ENCODE measurements at places on chromosomes 6 and 20. TPM values are rescaled to one million over a fixed set of nuclear protein-coding genes. Genes with fewer than 3 reads are reported as not detected.

Gene PRDM13
- total RNA-seq = not detected

Gene MPIG6B
- 0.26 TPM for total RNA-seq

Gene COL19A1
- 1.7 TPM for total RNA-seq

Gene IL17A
- not detected for total RNA-seq

Gene CST1
- not detected for total RNA-seq

Gene COL9A1
- 0.47 TPM for total RNA-seq

Gene RIPPLY2
- total RNA-seq = 0.86 TPM

Gene BPIFB4
- total RNA-seq = not detected

Gene NOX3
- not detected for total RNA-seq

- no peak for DNase-seq
Measured at GRCh38 chr6:26455357-26455970, 2.3 kb upstream of the BTN2A1 start.

DNA sequence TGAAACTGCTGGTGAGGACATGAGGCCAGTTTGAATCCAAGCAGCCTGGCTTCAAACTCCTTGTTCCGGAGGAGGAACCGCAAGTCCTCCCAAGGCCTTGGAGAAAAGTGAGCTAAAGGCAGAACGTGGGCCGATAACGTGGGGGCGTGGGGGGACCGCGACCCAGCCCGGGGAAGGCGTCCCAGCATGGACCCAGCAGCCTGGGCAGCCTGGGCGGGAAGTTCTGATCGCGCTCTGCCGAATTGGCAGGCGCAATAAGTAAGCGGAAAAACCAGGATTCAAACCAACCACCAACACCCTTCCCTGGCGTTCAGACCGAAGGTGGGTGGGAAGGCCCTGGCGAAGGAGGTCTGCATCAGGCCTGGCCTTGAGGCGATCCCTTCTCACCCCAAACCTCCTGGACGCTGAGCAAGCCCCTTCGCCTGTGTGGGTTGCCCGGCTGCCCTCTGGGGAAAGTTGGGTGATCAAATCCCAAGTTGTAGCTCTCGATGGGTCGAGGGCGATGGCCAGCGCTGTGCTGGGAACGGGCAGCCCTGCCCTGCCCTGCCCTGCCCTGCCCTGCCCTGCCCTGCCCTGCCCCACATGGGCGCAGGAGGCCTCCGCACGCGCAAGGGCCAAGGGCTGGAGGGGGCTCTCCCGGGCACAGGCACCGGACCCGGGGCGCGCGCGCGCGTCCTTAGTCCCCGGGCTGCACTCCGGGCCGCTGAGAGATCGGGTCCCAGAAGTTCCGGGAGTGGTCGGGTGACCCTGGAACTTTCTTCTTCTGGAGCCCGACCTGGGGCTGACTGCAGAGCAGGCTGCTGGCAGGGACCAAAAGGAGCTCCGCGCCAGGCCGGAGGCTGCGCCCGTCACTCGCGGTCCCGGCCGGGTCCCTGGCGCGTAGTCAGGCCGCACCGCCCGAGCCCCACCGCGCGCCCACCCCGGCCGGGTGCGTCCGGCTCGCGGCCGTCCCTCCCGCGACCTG lies 637 bp upstream of the SLC22A3 start:
- no peak for DNase-seq

DNA sequence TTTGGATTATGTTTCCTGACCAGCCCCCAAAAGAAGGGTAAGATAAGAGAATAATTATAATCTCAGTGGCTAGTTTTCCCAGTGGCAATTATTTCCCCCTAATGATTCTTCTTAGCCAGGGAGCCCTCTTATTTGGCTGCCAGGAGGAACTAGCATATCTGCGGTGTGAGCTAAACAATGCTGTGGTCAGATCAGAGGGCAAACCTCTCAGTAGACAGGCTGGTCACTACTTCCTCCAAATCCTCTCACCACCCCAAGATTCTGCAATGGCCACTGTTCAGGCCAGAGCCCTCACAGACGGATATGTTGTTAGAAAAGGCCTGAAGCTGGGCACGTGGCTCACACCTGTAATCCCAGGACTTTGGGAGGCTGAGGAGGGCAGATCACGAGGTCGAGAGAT lies 273.4 kb upstream of the SASH1 start:
- no peak for DNase-seq

- no peak for DNase-seq
Measured at GRCh38 chr20:37535443-37536132, 7.9 kb upstream of the BLCAP start.

DNA sequence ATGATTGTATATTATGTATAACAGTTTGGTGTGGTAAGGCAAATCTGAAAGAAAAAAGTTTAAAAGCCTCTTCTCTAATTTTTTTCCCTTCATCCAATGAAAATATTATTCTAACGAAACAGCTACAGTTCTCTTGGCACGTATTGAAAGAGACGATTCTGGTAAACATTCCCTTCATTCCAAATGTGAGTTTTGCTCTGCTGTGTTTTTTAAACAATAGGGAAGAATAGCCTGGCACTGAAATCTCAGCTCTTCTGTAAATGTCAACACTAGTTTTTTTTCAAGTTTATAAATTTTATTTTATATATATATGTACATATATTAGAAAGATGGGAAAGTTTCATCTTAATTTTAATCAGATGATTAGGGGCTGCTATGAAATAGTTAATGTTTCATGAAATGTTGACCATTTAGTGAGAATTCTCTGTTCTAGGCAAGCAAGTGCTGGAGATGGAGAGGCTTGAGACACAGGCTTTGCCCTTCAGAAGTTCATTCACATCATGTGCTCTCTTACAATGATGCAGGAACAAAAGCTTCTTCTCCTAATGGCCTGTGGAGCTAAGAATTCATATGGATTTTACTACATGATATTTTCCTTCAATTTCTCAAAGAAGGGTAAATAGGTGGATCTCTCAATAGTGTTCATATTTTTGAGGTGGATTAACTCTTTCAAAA lies 4.1 kb downstream of the PAQR8 start:
- no peak for DNase-seq

GRCh38 chr6:119210596-119210995 lies 132.1 kb upstream of the FAM184A start:
- no peak for DNase-seq

DNA sequence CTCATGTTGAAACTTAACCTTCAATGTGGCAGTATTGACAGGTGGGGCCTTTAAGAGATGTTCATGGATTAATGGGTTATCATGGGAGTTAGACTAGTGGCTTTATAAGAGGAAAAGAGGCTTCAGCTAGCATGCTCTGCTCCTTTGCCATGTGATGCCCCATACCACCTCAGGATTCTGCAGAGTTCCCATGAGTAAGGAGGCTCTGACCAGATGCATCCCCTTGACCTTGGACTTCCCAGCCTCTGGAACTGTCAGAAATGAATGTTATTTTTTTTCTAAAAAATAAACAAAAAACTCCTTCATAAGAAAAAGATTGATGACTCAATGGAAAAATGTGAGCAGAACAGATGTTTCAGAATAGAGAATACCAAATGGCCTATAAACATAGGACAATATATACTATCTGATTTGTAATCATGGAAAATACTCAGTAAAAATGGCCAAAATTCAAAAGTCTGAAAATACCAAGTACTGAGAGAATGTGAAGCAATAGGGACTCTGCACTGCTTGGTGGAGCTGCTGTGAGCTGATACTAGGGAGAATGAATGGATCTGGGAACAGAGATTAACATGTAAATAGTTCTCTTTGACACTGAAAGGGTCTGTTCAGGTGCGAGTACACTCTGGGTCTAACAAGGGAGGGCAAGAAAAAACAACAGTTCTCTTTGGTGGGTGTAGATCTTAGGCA lies 7.4 kb upstream of the TRIM39 start:
- no peak for DNase-seq

DNA sequence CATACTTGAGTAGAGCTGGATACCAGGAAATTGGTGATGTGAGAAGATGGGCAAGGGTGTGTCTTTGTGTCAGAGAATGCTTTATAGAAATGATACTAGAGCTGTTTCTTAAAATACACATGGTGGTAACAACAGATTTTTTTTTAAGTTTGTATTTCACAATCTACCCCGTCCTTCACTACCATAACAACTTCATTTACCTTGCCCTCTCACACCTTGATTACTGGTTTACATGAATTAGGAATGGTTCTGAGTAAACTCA lies 45.4 kb downstream of the RARS2 start:
- no peak for DNase-seq

GRCh38 chr6:37142050-37142614 lies 27.8 kb upstream of the PIM1 start:
- DNase-seq = no peak

DNA sequence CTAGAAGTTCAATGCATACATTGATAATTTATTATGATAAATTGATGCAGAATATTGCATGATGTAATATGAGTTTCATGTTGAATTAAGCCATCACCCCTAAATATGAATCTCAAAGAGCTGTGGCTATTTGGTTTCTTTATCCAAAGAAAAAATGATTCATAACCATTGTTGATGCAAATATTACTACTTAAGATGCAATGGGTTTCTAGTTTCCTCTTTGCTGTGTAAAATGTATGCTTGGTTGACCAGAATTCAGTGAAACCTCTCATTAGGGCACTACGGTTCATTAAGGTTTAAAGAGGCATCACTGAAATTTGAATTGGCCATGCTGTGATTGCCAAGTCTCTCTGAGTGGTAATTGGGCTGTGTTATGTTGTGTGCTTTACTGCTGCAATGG lies 492.5 kb upstream of the FLRT3 start:
- no peak for DNase-seq

DNA sequence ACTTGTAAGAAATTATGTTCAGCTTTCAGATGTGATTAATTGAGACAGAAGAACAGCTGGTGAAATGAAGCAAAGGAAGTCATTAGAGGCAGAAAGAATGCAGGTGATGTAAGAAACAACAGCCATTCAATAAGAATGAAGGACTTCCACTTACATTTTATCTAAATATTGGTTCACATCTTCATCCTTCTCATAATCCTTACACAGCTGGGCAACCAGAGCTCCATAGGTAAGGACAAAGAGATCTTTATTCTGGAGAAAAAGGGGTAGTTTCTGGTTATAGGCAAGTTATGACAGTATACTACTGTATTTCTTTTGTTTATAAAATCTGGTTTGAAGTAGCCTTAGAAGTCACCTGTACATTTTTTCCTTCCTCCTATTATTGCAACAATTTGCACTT lies 2.3 kb downstream of the TRAPPC3L start:
- no peak for DNase-seq

- no peak for DNase-seq
Measured at GRCh38 chr6:18352001-18352400, 35.1 kb upstream of the RNF144B start.

- no peak for DNase-seq
Measured at GRCh38 chr6:157966589-157966977, 15.1 kb upstream of the SYNJ2 start.

DNA sequence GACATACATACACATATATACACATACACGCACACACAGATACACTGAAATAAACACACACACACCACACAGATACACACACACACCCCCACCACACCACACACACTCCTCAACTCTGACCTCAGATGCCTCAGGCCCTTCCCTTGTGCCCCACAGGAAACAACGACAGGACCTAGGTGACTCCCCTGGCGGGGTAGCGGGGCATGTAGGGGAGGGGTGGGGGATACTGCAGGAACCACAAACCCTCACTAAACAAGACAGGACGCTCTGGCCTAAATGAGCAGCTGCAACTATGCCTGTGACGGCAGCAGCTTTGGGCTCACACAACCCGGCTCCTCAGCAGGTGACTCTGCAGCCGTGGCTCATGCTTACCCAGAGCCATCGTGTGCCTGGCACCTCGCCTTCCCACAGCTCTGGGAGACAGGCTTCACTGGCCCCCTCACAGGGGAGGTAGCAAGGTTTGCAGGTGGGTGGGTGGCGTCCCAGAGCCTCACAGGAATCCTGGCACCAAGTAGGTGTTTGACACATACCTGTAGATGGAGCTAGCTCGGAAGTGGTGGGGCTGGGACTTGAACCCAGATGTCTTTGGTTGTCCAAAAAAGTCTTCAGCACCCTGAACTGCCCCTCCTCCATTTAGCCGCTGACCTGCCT lies 100.8 kb downstream of the GRM4 start:
- DNase-seq = no peak

DNA sequence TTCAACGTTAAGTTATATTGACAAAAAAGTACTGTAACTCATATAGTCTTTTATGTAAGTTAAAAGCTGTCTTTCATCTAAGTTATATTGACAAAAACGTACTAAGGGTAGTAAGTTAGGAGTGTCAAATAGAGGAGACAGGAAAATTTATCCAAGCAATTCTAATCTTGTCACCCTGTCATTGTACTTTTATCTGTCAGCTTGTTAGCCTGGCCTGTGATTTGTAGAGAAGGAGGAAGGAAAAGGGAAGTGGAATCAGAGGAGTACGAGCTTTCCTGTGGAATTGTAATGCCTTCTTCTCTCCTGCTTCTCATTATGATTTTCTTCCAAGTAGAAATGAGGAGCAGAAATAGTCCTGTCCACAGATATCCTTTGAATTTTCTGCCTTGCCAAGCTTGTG lies 18.8 kb downstream of the KCTD20 start:
- no peak for DNase-seq
